Activated CD4-positive, alpha-beta T cell treated with anti-CD3 and anti-CD28 coated beads, Interleukin-2, amount 10 ng/mL, durations not matched to agents 7 days and 5 days (primary cell): ENCODE measurements at places on chromosomes 16 and 17. TPM values are rescaled to one million over a fixed set of nuclear protein-coding genes. Genes with fewer than 3 reads are reported as not detected.

The MYH1 gene
- not detected for total RNA-seq

The CHD9NB gene
- 0.15 TPM for total RNA-seq

The ACSM5 gene
- total RNA-seq = not detected

The FA2H gene
- total RNA-seq = 0.21 TPM

The SPN gene
- 357 TPM for total RNA-seq

The CCR7 gene
- total RNA-seq = 323 TPM

GRCh38 chr17:4490109-4490591, 8.5 kb upstream of the SPNS2 start:
- no peak overlapping the region for H3K4me3 ChIP-seq
- H3K27ac ChIP-seq = no peak overlapping the region
- H3K4me1 ChIP-seq = peaks cover 23% of the 10 kb centered on the region
- no peak for DNase-seq

- H3K36me3 ChIP-seq = no peaks in the 10 kb centered on the region
- H3K4me1 ChIP-seq = no peaks in the 10 kb centered on the region
- no peak for DNase-seq
- no peak overlapping the region for H3K27ac ChIP-seq
Measured at GRCh38 chr17:69539781-69540319, 125.4 kb downstream of the MAP2K6 start.

- no peaks in the 10 kb centered on the region for H3K36me3 ChIP-seq
- H3K4me1 ChIP-seq = peaks cover 7% of the 10 kb centered on the region
- H3K27me3 ChIP-seq = peaks cover 59% of the 10 kb centered on the region
- H3K4me3 ChIP-seq = no peak overlapping the region
- DNase-seq = no peak
Measured at GRCh38 chr17:50118076-50118827, 11.7 kb downstream of the SAMD14 start.
